ENCODE measurements at places on chromosomes 11 and 22.
A peak's percentile ranks its signal among the peaks of the same experiment; 100 is the strongest.

- DNase-seq: no peak
These were observed 8.9 kb upstream of the LDLRAD3 start for GRCh38 chr11:35934981-35935380.

- DNase-seq: peak; percentile 88
These were observed at the start of gene LRRC56 for GRCh38 chr11:536841-537621. LRRC56 (plus strand) TSS chr11:537527; CDS start chr11:540685, 3,158 bp downstream.

DNA sequence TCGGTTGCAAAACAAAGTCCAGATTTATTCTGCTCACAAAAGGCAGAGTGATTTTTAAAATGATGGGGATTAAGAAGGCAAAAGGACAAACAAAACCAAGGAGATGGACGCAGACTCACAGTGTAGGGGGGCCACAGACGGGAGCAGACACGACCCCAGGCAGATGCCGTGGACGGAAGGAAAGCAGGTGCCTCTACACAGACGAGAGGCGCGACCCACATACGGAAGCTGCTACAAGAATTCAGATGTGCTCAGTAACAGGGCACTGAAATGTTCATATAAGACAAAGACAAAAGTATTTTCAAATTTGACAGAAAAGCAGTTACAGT is 148.9 kb downstream of the BRD1 start:
- no peak for DNase-seq

DNA sequence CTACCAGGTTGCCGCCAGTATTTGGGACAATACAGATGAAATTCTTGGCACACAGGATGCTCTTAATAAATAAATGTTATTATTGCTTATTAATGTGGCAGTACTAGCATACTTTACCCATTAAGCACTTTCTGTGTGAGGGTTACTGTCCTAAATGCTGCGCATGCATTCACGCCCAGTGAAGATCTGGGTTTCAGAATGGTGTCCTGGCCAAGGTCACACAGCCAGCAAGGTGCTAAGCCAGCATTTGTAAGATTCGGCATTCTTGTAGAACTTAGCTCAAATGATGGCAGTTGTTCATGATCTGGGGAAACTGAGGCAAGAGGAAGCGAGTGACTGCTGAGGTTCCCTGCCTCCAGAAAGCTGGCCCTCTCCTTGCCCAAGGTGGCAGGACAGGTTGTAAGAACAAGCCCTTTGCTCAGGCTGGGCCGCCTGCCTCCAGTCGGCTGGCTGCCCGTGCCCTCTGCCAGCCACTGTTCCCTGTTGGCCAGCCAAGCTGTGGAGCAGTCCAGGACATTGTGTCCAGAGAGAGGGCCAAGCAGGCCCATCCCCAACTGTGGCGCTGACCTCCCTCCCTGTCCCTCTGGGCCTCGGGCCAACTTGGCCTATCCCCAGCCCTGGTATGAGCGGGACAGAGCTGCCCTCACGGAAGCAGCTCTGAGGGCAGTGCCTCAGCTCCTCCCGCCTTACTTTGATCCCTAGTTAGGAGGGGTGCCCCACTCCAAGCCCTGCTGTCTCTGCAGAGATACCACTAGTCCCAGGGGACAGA is 28.8 kb downstream of the TOB2 start:
- DNase-seq: no peak

DNA sequence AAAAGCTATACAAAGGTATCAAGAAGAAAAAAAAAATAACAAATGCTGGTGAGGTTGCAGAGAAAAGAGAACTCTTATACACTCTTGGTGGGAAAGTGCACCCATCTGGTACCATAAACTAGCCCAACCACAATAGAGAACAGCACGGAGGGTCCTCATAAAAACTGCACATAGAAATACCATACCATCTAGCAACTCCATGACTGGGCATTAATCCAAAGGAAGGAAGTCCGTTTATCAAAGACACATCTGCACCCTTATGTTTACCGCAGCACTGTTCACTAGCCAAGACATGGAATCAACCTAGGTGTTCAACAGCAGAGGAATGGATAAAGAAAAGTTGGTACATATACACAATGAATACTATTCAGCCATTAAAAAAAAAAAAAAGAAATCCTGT is 10.8 kb upstream of the CLDN5 start:
- DNase-seq: no peak
